IMR-90 (cell line): ENCODE measurements at places on chromosomes 6 and 20. TPM values are rescaled to one million over a fixed set of nuclear protein-coding genes. Genes with fewer than 3 reads are reported as not detected.

GRCh38 chr20:2178318-2179232 is 76.9 kb downstream of the STK35 start:
- H3K27me3 ChIP-seq, result peaks cover 35% of the 10 kb centered on the region
- no peaks in the 10 kb centered on the region for H3K36me3 ChIP-seq
- H3K4me1 ChIP-seq, result no peaks in the 10 kb centered on the region
- DNase-seq, result peak; percentile 6

DNA sequence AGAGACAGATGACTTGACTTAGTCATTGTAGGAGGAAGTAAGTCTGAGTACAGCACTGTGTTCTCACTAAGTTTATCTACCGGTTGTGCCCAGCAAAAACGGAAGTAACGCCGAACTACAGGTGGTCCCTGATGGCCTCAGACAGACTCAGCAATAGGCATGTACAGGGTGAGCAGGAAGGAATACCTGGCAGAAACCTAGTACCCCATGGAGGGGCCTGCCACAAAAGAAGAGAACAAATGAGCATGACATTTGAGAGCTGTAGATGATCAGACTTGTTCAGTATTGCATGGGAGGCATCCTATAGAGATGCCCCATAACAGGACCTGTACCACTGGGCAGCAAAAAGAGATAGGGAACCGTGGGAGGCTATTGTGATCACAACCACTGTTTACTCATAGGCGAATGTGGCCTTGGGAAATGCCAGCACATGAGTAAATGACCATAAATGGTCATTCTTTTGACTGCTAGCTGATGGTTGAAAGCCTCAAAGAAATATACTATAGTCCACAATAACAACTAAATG is 106.4 kb upstream of the TAB2 start:
- no peaks in the 10 kb centered on the region; the same call in 1 of the 2 replicates for H3K27me3 ChIP-seq
- DNase-seq, result peak; percentile 43
- no peak overlapping the region for H3K27ac ChIP-seq
- no peaks in the 10 kb centered on the region for H3K36me3 ChIP-seq
- peaks cover 23% of the 10 kb centered on the region for H3K4me1 ChIP-seq

DNA sequence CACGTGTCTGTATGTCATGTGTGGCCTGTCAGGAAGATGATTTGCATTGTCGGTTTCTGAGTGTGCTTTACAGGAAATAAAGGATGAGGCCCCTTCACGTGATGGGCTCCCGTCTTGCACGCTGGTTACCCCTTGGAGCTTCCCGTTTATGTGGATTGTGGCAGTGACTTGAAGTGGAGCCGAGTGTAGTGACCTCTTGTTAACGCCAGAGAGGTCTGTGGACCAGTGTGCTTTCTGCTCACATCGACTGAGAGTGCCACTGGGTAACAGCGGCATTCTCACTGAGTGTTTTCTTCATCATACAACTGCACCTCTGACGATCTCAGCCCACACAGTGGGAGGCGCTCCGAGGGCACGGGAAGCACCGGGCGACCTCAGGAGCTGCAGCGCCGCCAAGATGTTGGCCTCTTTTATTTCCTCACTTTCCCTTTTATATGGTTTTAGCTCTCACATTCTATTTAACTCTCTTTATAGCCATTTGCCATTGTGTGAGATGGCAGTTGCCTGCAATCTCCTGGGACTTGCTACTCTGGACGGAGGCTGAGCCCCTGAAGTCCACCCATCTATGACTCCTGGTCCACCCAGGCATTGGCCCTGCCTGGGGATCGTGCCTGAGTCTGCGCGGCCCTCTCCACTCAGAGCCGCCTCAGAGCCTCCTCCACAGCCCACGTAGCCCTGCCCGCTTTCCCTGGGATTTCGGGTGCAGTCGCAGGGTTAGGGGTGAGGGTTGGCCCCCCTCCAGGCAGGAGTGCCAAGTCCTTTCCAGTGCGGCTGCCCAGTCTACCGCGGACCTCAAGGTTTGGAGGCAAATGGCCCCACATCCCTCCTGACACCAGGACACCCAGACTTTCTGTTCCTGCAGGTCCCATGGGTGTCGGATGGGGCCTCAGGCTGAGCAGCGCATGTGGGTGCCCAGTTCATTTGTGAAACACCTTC is 238.9 kb downstream of the ERMARD start:
- no peak overlapping the region for H3K27ac ChIP-seq
- no peak for DNase-seq
- no peak overlapping the region for H3K4me3 ChIP-seq
- H3K36me3 ChIP-seq, result no peaks in the 10 kb centered on the region
- no peaks in the 10 kb centered on the region for H3K4me1 ChIP-seq

- H3K27me3 ChIP-seq, result no peaks in the 10 kb centered on the region
- DNase-seq, result no peak
- H3K4me1 ChIP-seq, result peaks cover 7% of the 10 kb centered on the region
- H3K27ac ChIP-seq, result peak overlapping the region; percentile 50; the same call in 1 of the 2 replicates
- 0 out of 2 replicates have a peak, but pooled peaks cover 2% of the 10 kb centered on the region for H3K36me3 ChIP-seq
- H3K4me3 ChIP-seq, result no peak overlapping the region
These were observed 6.8 kb upstream of the PNISR start for GRCh38 chr6:99431901-99432300.

DNA sequence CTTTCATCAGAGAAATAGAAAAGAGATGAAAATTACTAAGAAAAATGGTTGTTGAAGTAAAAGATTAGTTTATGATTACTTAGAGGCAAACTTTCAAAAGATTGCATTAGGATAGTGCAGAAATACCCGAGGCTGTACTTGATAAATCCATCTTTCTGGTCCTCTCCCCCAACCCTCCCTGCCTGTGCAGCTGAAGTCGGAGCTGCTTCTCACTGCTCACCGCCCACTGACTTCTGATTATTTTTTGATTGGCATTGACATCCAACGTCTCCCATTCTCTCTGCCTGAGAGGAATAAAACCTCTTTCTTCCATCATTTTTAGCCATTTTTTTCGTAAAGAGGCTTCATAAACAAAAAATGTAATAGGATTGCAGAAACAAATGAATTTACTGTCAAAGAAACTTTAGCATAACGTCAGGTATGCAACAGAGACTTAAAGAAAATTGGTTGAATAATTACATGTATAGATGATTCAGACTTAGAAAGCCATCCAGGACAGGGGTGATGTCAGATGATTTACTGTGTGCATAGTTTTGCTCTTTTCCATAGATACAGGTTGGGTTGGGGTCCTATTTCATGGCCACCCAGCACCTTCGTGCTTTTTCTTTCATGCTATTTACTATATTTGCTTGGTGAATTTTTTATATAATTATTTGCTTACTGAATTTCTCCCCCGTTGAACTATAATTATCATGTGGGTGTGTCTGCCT is 53.6 kb upstream of the EDN3 start:
- H3K27me3 ChIP-seq, result no peaks in the 10 kb centered on the region; the same call in 1 of the 2 replicates
- no peak for DNase-seq
- no peak overlapping the region for H3K4me3 ChIP-seq
- no peak overlapping the region for H3K27ac ChIP-seq
- H3K36me3 ChIP-seq, result no peaks in the 10 kb centered on the region
- no peaks in the 10 kb centered on the region for H3K4me1 ChIP-seq

DNA sequence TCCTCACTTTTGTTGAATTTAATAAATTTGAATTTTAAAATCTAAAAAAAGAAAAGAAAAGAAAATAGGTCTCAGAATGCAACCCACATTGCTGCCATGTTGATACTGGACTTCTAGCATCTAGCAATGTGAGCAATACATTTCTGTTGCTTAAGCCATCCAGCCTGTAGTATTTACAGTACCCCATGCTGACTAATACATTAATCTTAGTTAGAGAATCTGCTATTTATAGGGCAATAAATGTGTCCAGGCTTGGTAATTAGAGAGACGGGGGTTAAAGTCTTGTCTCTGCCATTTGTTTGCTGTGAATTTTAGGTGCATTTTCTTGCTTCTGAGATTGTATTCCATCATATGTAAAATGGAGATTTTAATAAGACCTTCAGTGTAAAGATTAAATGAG is 471.3 kb downstream of the DHX35 start:
- H3K4me1 ChIP-seq, result no peaks in the 10 kb centered on the region
- no peak overlapping the region for H3K27ac ChIP-seq
- no peaks in the 10 kb centered on the region for H3K36me3 ChIP-seq
- no peak for DNase-seq

DNA sequence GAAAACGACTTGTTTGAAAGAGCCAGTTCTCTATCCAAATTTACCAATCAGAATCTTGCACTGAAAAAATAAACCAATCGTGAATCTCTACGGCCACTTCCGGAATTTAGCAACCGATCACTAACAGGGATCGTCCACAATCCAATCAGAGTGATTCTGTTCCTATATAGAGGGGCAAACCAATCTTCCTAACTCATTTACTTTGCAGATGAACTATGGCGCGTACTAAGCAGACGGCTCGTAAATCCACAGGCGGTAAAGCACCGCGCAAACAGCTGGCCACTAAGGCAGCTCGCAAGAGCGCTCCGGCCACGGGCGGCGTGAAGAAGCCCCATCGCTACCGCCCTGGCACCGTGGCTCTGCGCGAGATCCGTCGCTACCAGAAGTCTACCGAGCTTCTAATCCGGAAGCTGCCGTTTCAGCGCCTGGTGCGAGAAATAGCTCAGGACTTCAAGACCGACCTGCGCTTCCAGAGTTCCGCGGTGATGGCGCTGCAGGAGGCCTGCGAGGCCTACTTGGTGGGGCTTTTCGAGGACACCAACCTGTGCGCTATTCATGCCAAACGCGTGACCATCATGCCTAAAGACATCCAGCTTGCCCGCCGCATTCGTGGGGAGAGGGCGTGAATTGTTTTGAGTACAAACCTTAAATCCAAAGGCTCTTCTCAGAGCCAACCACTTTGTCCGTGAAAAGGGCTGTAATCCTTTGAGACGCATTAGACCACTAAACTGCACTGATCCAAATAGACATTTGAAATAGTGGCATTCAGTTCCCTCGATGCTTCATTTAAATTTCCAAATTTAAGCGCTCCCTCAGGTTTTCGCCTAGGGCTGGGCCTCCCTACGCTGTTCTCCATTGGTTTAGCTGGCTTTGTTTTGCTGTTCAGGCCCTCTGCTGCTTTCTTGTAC is 138.0 kb downstream of the HFE start:
- no peaks in the 10 kb centered on the region for H3K36me3 ChIP-seq
- H3K27ac ChIP-seq, result peak overlapping the region; percentile 96
- peak; percentile 97 for DNase-seq
- peak overlapping the region; percentile 81 for H3K4me3 ChIP-seq

GRCh38 chr20:54017846-54018245 is 52.5 kb downstream of the BCAS1 start:
- no peaks in the 10 kb centered on the region for H3K36me3 ChIP-seq
- H3K27me3 ChIP-seq, result no peaks in the 10 kb centered on the region
- no peaks in the 10 kb centered on the region for H3K4me1 ChIP-seq
- DNase-seq, result no peak

DNA sequence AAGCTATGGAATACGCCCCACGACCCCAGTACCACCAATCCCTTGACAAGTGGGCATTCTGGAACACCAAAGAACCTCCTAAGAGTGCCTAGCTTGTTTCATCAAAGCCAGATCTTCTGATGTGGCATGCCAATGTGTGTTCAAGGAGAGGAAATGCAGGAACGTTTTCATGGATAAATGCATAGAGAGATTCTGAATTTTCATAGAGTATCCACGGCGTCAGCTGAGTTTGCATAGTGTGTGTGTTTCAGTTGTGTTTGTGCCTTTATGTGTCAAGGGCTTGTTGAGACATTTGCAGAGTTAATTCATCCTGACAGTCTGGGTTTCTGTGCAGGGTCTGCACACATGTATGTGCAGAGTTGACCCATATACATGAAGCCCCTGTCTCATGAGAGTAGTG is 172.7 kb upstream of the LRFN2 start:
- no peak for DNase-seq
- no peaks in the 10 kb centered on the region for H3K4me1 ChIP-seq
- H3K36me3 ChIP-seq, result no peaks in the 10 kb centered on the region
- H3K27me3 ChIP-seq, result no peaks in the 10 kb centered on the region; the same call in none of the 2 replicates
- no peak overlapping the region for H3K4me3 ChIP-seq

DNA sequence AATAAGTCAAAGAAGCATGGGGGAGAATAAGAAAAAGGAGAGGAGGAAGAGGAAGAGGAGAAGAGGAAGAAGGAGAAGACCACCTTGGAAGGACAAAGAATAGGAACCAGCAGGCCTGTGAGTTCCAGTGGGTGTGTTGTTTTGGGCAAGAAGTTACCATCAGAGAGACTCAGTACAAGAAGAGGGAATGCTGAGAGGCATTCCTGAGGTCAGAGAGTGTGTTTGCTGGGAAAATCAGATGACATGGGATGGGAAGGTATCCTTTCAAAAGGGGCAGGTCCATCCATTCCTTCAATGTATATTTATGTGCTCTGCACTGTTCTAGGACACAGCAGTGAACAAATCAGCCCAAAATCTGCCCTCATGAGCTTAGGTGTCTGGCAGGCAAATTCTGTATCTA is 40.5 kb upstream of the PRIM2 start:
- no peak overlapping the region for H3K4me3 ChIP-seq
- H3K4me1 ChIP-seq, result peaks cover 4% of the 10 kb centered on the region; the same call in 1 of the 2 replicates
- H3K27ac ChIP-seq, result no peak overlapping the region
- H3K27me3 ChIP-seq, result no peaks in the 10 kb centered on the region
- no peaks in the 10 kb centered on the region for H3K36me3 ChIP-seq

GRCh38 chr6:712805-713204 is 19.9 kb upstream of the EXOC2 start:
- H3K4me3 ChIP-seq, result no peak overlapping the region
- H3K27me3 ChIP-seq, result no peaks in the 10 kb centered on the region
- H3K27ac ChIP-seq, result no peak overlapping the region
- peaks cover 7% of the 10 kb centered on the region for H3K4me1 ChIP-seq

DNA sequence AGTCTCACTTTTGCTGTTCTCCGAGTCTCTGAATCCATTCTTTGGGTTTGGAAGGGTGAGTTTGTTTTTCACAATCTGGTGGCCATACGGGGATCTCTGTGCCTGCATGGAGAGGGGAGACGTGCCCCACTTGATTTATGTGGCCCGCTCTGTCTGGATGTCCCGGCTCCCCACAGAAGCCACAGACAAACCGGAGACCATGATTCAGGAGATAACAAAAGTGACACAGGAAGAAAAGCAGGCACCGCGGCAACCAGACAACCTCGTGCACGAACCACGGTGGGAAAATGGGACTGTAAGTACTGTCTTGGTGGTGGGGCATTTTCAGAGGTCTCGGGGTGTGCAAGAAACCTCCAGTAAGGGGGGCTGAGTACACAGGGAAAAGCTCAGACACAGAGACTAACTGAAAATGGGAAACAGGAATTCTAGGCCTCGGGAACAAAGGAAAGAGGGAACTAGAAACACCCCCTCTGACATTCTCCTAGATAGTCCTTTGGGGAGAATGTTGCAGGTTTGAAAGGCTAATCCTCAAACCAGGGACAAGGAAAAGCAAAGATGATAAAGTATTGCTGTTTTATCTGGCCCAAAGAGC is 22.1 kb upstream of the ZNF318 start:
- H3K27ac ChIP-seq, result no peak overlapping the region
- no peaks in the 10 kb centered on the region for H3K4me1 ChIP-seq
- H3K27me3 ChIP-seq, result peaks cover 31% of the 10 kb centered on the region
- no peak overlapping the region for H3K4me3 ChIP-seq
- DNase-seq, result no peak
- H3K36me3 ChIP-seq, result no peaks in the 10 kb centered on the region

GRCh38 chr6:131210469-131210868 is 75.2 kb downstream of the AKAP7 start:
- H3K4me3 ChIP-seq, result no peak overlapping the region
- peaks cover 3% of the 10 kb centered on the region; the same call in 1 of the 2 replicates for H3K4me1 ChIP-seq
- no peak overlapping the region for H3K27ac ChIP-seq
- no peak for DNase-seq
- no peaks in the 10 kb centered on the region for H3K27me3 ChIP-seq

- H3K4me3 ChIP-seq, result no peak overlapping the region
- H3K27ac ChIP-seq, result no peak overlapping the region
- no peaks in the 10 kb centered on the region for H3K36me3 ChIP-seq
- DNase-seq, result no peak
These were observed 202.6 kb downstream of the SOD2 start for GRCh38 chr6:159490298-159490937.

Gene RNF39
- not detected in 2 replicates for total RNA-seq

Gene PRSS16
- total RNA-seq, result not detected in 2 replicates

Gene FAM184A
- total RNA-seq, result not detected in 2 replicates

Gene SPATS1
- not detected in 2 replicates for total RNA-seq

Gene PEDS1
- 24.0 and 25.3 TPM in 2 replicates for total RNA-seq

Gene MAP1LC3A
- 10.0 and 12.5 TPM in 2 replicates for total RNA-seq
